ENCODE measurements at places on chromosomes 1 and 21.

DNA sequence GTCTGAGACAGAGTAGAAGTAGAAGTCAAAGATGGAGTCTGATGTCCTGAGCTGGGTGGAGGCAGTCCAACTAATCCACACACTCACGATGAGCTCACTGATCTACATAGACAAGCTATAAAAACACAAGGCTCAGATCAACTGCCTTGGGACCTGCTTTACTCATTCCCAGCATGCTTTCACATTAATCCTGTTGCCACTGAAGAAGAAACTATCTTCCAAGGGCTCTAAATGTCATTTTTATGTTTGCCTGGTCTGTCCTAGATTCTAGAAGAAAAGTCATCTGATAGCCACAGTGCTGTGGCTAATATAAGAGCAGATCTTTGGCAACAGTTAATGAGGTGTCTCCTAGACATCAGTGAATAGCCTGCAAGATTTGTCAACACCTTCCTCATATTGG lies 522.7 kb downstream of the NUF2 start:
- no peak for DNase-seq

DNA sequence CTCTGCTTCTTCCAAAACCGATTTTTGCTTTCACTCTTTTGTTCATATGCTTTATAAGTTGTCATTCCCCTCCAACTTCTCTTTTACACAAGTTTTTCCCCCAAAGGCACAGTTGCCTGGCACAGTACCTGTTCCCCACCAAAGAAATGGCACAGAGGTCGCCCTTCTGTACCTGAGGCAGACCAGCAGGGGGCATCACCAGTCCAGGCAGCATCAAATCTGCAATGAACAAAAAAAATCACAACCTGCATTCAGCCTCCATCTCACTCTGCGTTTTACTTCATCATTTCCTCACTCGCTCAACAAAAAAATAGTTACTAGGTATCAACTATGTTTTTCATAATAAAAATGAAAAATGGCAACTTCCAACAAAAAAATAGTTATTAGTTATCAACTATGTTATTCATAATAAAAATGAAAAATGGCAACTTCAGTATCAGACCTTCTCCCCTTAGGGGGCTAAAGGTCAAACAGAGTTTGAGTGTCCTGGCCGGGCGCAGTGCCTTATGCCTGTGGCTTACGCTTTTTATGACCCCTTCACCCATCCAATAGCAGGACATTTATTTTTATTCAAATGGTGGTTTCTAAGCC lies 4.1 kb downstream of the EIF2D start:
- no peak for DNase-seq

DNA sequence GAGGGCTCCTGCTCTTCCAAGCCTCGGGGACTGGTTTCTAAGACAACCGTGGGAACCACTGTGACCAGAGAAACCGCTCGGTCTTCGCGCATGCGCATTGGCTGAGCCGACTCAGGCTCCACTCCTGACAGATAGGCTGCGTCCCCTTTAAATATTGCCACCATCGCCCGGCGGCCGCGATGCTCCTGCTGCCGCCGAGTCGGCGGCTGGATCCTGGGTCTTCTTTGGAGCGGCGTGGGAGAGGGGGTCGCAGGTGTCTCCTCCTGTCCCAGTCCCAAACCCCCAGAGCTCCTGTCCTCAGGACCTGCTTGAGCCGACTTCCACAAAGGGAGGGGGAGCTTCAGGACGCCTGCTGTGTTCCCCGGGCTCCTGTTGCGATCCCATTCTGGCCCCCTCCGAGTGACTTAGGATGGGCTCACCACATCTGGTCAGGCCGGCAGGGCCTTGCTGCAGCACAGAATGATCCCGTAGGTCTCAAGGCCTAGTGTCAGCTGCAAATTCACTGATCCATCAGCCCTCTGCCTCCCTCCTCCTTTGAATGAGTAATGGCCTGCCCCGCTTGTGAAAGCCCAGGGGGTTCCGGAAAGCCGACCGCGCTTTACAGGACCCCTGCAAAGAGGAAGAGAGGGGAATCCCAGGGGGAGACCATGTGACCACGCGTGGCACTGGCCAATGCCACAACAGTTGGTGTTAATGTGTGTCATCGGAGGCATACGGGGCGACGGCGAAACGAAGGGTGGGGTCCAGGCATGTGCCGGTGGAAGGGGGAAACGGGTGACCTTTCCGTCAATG lies 683.2 kb upstream of the TPTE start:
- no peak for DNase-seq

DNA sequence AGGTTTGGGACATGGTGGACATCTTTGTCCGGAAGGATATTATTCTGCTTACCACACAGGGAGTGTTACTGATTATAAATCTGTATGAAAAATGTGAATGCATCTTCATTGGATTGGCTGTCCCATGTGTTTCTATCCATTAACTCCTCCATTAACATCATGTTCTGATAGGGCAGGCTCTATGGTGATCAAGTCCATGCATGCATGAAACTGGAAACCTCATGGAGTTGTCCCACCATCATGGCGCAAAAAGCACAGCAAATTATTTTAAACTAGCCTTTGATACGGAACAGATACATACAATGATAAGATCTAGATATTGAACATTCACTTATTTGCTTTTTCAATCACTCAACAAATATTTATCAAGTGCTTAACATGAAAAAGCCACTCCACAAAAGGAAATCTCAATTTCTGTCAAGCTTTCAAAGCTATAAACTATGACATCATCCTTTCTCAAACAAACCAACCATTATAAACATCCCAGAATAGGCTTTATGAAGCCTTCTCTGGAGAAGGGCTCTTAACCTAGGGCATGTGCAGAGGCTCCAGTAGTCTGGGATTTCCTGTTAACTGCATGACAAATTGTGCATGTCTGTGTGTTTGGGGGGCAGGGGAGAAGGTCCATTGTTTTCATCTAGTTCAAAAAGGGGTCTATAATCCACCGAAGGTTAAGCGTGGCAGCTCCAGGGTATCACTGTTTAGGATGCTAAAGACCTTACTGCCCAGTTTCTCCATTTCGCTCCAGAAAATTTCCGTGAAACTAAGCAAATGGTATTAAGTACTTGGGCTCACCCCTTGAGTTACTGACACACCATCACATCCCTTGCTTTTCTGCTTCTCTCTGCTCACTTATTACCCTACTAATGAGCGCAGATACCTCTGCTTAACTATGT lies 46.1 kb downstream of the ADAMTS1 start:
- no peak for DNase-seq

GRCh38 chr1:52669696-52670095 lies 28.5 kb downstream of the COA7 start:
- no peak for DNase-seq

DNA sequence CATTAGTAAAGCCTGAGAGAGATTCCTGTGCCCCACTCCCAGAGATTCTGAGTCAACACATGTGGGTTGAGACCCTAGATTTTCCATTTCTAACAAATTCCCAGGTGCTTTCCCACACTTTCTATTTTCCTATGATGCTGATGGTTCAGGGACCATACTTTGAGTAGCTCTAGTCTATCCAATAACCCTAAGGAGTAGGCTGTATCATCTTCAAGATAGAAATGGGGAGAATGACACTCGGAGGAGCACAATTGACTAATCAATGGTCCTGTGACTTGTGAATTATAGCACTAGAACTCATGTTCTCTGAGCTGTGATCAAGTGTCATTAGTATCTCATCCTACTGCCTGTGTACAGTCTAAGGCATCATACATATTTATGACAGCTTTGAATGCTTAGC lies 232.9 kb upstream of the B3GALT2 start:
- DNase-seq = no peak

- DNase-seq = no peak
These were observed 97.7 kb upstream of the JUN start for GRCh38 chr1:58881471-58881994.
